Stimulated activated CD8-positive, alpha-beta memory T cell treated with anti-CD3 and anti-CD28 coated beads, Interleukin-15, amount 100 ng/mL, for 48 hours (primary cell): ENCODE measurements at places on chromosomes 2 and 18.
A peak's percentile ranks its signal among the peaks of the same experiment; 100 is the strongest.

GRCh38 chr2:238947243-238947760 is 99.4 kb downstream of the TWIST2 start:
- no peak for DNase-seq

- no peak for DNase-seq
Observed at GRCh38 chr18:27227721-27228120, 42.6 kb upstream of the CHST9 start.

GRCh38 chr2:225600444-225600843 is 200.9 kb downstream of the NYAP2 start:
- DNase-seq: no peak

DNA sequence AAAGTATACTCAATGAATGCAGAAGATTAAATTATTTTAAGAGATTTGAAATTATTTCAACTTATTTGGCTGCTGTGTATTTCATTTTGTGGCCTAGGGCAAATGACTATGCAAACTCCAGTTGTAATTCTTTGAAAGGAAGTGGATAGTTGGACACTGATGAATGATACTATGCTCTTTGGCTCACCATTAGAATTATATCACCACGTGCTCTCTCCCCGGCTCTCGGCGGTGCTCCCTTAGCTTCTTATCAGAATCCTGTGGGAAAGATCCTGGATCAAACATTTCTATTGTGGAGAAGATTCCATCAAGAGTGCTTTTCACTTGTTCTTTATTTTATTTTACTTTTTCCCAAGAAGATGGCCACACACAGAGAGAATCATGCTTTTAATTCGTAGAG is 55.2 kb downstream of the ADCYAP1 start:
- DNase-seq: no peak

- no peak for DNase-seq
Observed at GRCh38 chr2:143700865-143701264, 571.6 kb downstream of the ARHGAP15 start.

GRCh38 chr2:224261326-224261725 is 140.6 kb downstream of the FAM124B start:
- no peak for DNase-seq

- DNase-seq: peak; percentile 53
Observed at GRCh38 chr2:238231251-238231793, 8.5 kb downstream of the HES6 start.

DNA sequence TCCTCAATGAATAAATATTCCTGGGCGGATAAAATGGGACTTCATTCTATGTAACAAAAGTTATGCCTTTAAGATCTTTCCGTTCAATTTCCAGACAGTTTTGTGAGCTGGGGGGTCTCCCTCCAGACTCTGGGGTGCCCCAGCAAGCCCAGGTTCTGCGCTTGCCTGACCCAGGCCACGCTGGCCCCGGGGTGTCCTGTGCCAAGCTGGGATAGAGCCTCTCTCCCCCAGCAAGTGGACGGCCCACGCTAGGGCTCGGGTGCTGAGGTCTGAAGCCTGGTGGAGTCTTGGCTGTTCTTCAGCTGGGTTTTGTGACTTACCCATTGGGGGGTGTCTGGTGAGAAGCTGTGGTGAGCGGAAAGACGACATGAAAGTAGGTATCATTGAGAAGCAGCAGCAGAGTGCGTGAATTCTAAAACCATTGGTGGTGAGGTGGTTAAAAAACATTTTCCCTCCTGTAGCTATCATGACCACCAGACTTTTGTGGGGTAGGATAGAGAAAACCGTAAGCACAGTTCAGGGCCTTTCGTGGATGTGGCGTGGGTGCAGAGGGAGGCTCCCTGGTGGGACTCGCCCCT is 346.8 kb downstream of the ANAPC1 start:
- no peak for DNase-seq

DNA sequence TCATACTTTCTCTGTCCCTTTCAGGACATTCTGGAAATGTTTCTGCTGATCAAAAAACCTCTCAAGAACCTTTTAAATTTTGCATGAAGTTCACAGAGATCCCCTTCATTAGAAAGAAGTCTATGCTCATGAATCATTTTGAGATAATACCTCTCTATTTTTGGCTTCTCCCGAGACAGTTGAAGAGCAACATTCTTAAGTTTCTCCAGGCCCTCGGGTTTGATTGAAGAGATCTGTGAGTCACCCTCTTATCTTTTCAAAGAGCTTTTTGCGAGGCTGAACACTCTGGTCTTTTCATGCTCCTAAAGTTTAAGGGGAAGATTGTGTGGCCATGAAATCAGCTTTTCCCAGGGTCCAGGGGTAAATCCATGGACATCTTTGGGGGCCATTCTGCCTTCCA is 354.2 kb downstream of the FBXO15 start:
- DNase-seq: no peak

GRCh38 chr2:127170021-127170420 is 50.1 kb downstream of the CYP27C1 start:
- no peak for DNase-seq

- no peak for DNase-seq
Observed at GRCh38 chr2:80715433-80715832, 410.9 kb upstream of the LRRTM1 start.

DNA sequence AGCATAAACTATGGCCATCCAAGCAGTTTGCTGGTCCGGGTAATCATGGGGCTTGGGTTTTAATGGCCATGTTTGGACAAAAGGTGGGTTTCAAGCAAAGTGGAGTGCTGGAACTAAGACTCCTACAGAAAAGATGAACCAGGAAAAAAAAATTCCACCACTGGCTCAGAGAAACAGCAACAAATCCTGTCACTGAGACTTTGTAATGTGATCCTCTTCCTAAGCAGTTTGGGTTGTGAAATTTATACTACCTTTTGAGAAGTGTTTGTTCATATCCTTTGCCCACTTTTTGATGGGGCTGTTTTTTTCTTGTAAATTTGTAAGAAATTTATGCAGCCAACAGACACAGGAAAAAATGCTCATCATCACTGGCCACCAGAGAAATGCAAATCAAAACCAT is 40.2 kb downstream of the MRPL33 start:
- no peak for DNase-seq

DNA sequence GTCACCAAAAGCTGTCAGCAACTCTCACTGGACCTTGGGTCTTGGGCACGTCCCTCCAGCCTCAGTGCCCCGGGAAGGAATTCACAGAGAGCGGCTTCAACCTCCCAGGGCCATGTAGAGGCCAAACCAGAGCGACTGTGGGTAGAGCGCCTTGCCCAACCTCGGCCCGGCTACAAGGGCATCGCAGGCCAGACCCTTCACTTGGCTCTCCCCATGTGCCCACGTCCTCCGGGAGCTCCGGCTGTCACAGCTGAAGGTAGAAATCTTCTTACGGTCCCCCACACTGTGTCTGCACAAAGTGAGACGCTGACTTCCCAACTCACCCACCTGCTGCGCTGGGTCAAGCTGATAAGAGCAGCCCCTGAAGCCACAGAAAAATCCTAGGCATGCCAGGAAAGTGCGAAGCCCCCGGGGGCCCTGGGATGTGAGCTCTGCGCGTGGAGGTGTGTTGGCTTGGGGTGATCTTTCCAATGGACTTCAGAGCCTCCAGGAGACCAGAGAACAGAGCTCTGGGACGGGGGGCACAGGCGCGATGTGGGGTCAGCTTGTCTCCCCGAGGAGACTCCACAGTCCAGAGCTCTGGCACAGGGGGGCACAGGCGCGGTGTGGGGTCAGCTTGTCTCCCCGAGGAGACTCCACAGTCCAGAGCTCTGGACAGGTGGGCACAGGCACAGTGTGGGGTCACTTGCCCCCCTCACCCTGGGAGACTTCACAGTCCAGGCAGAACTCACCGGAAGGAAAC is 105.5 kb downstream of the RTP5 start:
- DNase-seq: no peak

- no peak for DNase-seq
Observed at GRCh38 chr2:103792042-103792441, 1030.2 kb downstream of the TMEM182 start.

DNA sequence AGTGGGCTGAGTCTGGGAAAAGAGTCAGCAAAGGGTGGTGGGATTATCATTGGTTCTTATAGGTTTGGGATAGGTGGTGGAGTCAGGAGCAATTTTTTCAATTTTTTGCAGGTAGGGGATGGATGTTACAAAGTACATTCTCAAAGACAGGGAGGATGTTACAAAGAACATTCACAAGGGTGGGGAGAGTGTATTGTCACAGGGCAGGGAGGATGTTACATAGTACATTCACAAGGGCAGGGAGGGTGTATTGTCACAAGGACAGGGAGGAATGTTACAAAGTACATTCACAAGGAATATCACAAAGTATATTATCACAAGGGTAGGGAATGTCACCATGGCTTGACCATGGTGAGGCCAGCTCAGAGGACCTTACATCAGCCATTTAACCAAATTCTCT is 58.6 kb upstream of the WDR75 start:
- DNase-seq: no peak
